ENCODE measurements at places on chromosomes 3 and 15.

GRCh38 chr15:63414474-63415120 is 33.0 kb upstream of the CA12 start:
- H3K27ac ChIP-seq, result no peak overlapping the region
- H3K36me3 ChIP-seq, result no peaks in the 10 kb centered on the region
- peaks cover 4% of the 10 kb centered on the region for H3K4me1 ChIP-seq
- no peak overlapping the region for H3K4me3 ChIP-seq

- H3K4me1 ChIP-seq, result no peaks in the 10 kb centered on the region
- H3K27ac ChIP-seq, result no peak overlapping the region
- no peaks in the 10 kb centered on the region for H3K36me3 ChIP-seq
- H3K27me3 ChIP-seq, result no peaks in the 10 kb centered on the region
- DNase-seq, result no peak
- no peak overlapping the region for H3K4me3 ChIP-seq
These were observed 265.5 kb downstream of the ZBBX start for GRCh38 chr3:167114619-167115018.

DNA sequence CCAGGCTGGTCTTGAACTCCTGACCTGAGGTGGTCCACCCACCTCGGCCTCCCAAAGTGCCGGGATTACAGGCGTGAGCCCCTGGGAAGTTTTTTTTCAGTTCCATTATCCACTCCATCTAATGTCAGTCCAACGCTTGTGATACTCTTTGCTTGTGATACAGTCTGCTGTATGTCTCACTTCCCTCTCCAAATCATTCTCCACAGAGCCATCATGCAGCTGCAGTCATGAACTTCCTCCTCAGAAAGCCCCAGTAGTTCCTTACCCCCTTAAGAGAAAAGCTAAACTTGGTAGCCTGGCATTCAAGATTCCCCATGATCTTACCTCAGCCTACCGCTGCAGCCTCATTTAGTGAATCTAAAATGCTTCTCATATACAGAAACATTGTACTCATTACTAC is 2.3 kb downstream of the ARPC4 start:
- H3K27me3 ChIP-seq, result no peaks in the 10 kb centered on the region
- H3K4me3 ChIP-seq, result no peak overlapping the region
- no peak overlapping the region for H3K27ac ChIP-seq
- peaks cover 61% of the 10 kb centered on the region for H3K36me3 ChIP-seq

DNA sequence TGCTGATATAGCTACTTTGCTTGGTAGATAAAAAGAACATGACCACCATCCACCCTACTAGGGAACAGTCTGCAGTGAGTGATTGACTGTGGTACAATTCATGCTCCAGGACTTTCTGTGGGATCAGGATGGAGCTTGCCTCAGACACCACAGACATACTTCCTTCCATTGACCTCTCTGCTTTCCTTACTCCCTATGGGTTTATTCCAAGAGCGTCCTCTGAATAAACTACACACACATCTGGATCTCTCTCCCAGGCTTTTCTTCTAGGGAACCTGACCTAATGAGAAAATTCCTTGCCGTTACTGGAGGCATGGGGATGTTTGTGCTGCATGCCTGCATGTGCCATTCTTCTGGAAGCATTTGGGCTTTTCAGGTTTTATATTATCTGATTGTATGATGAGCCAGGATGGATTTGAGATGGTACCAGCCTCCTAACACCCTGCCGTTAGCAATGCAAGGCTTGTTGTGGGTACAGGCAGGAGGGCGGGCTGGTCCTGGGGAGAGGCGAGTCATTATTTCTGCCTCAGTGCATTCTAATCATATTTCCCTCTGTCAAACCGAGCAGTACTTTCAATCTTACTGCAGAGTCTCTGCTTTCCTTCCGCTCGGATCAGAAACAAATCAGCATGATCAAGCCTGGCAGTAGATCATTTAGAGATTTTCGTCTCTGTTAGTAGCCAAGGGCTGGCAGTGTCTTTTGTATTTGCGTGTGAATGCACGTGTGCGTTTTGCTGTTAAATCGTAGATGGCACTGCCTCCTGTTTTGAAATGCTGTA is 279.2 kb downstream of the PDCD6IP start:
- no peak overlapping the region for H3K27ac ChIP-seq
- no peaks in the 10 kb centered on the region for H3K36me3 ChIP-seq
- no peak overlapping the region for H3K4me3 ChIP-seq
- H3K4me1 ChIP-seq, result no peaks in the 10 kb centered on the region

GRCh38 chr15:92942706-92943105 is 42.6 kb downstream of the CHD2 start:
- no peaks in the 10 kb centered on the region for H3K4me1 ChIP-seq
- no peak for DNase-seq
- H3K27ac ChIP-seq, result no peak overlapping the region
- H3K4me3 ChIP-seq, result no peak overlapping the region
- no peaks in the 10 kb centered on the region for H3K27me3 ChIP-seq

DNA sequence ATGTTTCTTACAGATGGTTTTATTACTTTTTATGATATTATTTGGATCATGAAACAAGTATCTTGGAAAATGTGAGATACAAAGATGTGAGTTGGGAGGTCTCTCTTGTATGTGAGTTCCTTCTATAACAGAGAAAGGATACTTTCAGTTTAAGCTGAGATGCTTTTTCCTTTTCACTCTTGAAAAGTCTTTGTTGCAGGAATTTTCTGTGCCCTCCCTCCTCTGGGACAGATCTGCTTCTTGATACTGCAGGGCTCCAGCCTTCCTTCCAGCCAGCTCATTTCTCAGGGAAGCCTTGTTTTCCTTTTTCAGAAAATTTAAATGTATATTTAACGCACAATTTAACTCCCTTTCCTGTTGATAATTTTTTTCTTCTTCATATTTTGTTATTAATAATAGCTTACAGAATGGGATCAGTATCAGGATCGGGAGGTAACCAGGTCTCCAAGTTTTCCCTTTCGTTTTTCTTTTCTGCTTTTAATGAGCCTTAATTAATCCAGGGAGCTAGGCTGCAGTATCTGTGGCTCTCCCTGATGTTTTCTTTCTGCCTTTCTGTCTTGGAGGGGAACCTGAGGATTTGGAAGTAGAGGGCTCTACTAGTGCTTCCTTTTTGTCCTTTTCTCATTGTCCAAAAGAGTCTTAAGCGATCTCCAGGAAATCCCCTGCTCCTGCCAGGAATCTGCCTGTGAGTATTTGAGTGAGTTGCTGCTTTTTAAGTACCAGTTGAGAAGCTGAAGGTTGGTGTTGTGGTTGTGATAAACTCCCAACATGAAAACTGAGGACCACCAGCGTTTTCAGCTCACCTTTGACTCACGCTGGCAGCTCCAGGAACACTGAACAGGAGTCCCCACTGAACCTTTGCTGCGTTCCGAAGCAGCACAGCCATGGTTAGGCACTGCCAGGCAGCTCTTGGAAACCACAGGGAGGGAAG is 105.7 kb downstream of the IGF1R start:
- no peaks in the 10 kb centered on the region for H3K27me3 ChIP-seq
- no peak for DNase-seq
- H3K27ac ChIP-seq, result no peak overlapping the region
- no peaks in the 10 kb centered on the region for H3K4me1 ChIP-seq
